Activated naive CD8-positive, alpha-beta T cell treated with anti-CD3 and anti-CD28 coated beads, Interleukin-2, amount 10 ng/mL, durations not matched to agents 7 days and 5 days (primary cell): ENCODE measurements at places on chromosomes 11 and 22. TPM values are rescaled to one million over a fixed set of nuclear protein-coding genes. Genes with fewer than 3 reads are reported as not detected.
A peak's percentile ranks its signal among the peaks of the same experiment; 100 is the strongest.

DNA sequence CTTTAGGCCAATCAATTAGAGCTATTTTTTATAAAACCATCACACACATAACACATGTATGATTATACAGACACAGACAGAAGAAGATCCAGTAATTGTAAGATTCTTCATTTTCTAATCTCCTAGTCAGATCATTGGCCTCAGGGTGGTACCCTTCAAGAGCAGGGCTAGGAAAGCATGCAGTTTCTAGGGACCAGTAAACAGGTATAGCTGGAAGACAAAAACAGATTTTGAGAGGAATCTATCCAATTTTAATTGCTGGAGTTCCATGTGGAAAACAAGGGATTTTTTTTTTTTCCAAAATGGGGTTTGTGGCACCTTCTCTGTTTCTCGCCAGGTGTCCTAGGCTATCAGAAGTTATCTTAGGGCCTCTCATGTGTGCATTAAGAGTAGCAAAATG, 29.6 kb downstream of the METTL15 start:
- DNase-seq: no peak

DNA sequence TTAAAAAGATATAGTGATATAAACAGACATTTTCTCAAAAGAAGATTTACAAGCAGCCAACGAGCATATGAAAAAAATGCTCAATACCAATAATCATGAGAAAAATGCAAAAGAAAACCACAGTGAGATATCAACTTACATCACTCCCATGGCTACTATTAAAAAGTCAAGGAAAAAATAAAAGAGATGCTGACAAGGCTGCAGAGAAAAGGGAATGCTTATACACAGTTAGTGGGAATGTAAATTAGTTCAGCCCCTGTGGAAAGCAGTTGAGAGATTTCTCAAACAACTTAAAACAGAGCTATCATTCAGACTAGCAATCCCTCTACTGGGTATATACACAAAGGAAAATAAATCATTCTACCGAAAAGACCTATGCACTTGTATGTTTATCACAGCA, 97.1 kb upstream of the CARD18 start:
- no peak for DNase-seq

- DNase-seq: no peak
Observed at GRCh38 chr11:116613206-116613875, 159.4 kb downstream of the BUD13 start.

DNA sequence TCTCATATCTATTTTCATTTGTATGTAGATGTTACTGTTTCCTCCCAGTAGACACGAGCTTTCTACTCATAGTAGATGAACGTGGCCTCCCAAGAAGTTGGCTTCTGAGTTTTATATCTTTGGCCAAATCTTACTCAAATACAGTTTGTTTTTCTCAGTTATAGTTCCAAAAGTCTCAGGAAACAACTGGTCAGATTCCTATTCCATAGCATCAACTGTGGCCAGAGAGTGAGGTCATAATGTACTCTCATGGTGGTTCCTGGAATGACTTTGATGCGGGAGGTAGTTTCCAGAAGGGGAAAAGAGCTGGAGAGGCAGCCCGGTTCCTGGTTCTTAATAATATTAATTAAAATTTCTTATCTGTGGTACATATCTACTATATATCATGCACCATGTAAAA, 77.3 kb downstream of the SLC17A6 start:
- DNase-seq: no peak

- DNase-seq: no peak
Observed at GRCh38 chr11:73946798-73947458, 3.9 kb upstream of the DNAJB13 start.

DNA sequence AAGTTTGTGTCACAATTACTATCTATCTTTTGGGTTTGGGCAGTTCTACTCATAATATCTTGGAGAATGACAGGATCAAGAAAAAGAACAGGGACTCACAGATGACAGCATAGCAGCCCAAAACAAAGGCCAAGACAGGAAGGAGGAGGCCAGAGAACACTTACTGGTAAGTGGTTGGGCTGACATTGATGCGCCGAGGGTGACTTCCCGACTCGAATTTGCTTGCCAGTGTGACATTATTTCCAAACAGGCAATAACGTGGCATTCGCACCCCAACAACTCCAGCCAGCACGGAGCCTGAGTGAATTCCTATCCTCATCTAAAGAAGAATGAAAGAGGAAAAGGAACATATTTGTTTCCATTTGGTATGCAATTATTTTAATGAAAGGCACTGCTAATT, 309.9 kb downstream of the GUCY1A2 start:
- DNase-seq: no peak

- DNase-seq: no peak
Observed at GRCh38 chr22:25701056-25701780, 40.8 kb upstream of the MYO18B start.

DNA sequence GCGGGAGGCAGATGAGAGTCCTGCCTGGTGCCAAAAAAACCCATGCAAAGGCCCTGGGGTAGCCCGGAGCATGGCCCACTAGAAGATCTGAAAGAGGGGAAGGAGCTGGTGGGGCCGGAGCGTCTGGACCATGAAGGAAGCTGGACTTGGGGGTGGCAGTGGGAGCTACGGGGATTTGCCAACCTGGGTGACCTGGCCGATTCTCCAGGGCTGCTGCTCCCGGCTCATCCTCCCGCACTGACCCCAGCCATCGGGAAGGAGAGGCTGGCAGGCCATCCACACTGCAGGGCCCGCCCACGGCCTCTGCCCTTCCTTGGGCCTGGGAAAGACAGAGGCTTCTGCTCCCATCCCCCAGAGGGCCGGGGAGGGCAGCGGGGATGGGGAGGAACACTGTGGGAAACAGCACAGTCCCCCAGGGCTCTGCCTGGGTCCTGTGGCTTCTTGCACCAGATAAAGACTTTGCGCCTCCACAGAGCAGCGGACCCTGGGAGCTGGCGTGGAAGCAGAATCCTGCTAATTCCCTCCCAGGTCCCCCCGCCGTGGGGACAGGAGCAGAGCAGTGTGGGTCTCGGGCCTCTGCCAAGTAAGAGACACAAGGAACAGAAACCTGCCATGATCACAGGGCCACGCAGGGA, 87.1 kb upstream of the LINC01488 start:
- no peak for DNase-seq

DNA sequence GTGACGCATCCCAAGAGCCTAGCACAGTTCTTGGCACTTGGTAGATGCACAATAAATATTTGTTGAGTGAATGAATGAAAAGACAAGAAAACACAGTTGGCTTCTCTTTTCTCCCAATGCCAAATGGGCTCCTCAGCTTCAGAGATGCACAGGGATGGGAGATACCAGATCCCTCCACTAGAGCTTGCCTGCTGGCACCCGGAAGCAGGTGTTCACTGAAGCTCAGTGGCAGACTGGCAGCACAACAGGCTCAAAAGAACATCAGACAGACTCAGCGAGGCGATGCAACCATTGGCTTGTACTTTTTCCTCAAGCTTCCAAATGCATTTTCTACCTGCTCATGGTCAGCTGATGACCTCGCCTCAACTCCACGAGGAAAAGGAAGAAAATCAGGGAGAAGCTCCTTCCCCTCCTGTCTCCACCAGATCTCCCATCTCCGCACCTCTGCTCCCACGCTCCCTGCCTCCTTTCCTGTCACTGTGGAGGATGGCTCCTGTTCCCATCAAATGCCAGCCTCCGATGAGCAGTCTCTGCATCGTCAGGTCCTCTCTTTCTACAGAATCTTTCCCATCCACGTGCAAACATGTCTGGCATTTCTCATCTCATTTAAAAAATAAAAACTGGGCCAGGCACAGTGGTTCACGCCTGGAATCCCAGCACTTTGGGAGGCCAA, 5.8 kb downstream of the RAPSN start:
- no peak for DNase-seq

- DNase-seq: no peak
Observed at GRCh38 chr11:62930666-62931065, 9.5 kb upstream of the CHRM1 start.

GRCh38 chr11:396511-396947, 2.5 kb downstream of the PKP3 start:
- DNase-seq: peak; percentile 51

DNA sequence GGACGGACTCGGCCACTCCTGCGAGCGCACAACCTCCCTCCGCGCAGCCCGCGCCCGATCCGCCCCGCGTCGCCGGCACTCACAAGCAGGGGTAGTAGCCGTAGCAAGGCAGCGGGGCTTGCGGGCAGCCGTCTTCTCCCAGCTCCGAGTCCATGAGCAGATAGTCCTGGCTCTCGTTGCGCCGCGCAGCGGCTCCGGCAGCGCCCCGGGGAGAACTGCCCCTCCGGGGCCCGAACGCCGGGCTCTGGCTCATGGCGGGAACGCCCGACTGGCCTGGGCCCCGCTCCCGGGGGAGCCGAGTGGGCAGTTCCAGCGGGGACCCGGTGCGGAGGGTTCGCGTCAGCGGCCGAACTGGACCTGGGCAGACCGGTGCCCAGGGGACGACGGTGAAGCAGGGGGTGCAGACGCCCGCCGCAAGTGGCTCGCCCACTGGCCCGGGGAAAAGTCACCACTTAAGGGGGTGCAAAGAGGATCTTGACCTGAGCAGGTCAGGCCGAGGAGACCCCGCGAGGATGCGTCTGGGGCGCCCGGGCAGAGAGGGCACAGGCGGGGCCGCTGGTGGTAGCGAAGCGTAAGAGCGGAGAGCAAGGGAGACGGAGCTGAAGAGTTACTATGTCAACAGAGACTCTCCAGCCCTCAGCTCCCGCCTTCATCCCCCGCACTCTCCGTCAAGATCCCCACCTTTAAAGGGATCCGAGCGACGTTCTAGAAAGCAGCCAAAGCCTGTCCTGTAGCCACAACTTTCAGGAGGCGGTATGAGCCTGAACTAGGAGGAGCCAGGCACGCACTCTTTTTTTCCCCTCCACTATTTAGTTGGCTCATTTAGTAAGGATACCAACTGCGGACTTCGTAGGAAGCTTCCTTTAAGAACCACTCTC, at the start of gene TRPC6:
TRPC6 (minus strand) TSS at position 757 of the 878 bp plus-strand sequence; CDS start at position 253, 504 bp downstream.
- DNase-seq: no peak

DNA sequence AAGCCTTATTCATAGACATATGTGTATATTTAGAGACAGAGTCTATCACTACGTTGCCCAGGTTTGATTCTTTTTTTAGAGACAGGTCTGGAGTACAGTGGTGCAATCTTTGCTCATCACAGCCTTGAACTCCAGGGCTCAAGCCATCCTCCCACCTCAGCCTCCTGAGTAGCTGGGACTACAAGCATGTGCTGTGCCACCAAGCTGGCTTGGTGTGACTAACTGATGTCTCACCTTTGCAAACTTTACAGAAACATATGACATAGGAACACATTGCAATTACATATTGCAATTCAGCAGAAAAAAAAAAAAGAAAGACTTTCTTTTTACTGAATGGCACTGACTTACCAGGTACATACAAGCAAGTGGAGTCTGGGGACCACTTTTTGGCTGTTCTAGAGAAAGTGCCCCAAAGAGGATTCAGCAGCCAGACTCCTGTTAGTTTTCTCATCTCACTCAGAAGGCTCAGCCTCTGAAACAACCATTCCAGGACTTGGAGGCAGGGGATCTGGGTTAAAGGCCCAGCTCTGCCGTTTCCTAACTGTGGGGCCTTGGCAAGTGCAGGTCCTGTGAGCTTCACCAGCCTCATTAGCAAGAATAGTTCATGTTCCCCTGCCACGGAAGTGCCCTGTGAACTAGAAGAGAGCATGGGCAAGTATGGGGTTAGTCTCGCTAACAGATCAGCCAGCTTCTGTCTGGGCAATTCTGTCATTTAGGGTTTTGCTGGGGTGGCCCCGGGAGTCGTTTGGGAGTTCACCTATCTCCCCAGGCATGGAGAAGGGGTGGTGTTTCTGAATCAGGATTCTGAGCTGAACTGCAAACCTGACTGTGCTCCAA, 11.3 kb upstream of the NFAM1 start:
- no peak for DNase-seq

GRCh38 chr11:118151431-118151830, 1.2 kb downstream of the SCN4B start:
- DNase-seq: no peak

DNA sequence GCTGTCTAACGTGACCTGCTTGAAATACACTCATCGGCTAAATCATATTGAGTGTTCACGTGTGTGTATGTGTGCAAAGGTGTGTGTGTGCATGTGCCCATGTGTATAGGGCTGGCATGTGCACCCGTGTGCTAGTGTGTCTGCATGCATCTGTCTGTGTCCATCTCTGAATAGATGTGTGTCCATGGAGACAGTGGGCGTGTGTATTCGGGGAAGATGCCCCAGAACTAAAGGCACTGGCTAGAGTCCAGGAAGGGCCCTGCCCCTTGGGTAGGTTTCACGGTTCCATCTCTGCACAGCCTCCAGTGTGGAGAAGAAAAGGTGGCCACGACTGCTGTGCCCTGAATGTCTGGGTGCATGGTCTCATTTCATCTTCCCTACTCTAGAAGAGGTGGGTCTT, 220.3 kb downstream of the MN1 start:
- no peak for DNase-seq

GRCh38 chr11:60170566-60170965, 12.3 kb downstream of the MS4A6A start:
- DNase-seq: no peak

DNA sequence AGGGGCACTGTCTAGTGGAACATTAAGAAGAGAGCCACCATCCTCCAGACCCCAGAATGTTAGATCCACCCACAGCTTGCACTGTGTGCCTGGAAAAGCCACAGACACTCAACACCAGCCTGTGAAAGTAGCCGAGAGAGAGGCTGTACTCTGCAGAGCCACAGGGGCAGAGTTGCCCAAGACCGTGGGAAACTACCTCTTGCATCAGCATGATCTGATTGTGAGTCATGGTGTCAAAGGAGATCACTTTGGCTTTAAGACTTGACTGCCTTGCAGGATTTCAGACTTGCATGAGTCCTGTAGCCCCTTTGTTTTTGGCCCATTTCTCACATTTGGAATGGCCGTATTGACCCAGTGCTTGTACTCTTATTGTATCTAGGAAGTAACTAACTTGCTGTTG, 115.9 kb upstream of the CCDC179 start:
- no peak for DNase-seq

GRCh38 chr22:39405346-39406085, 5.9 kb downstream of the TAB1 start:
- no peak for DNase-seq

- DNase-seq: no peak
Observed at GRCh38 chr22:41799486-41800347, 762 bp upstream of the CCDC134 start.

- peak; percentile 59 for DNase-seq
Observed at GRCh38 chr22:27804470-27805297, 3.1 kb upstream of the MN1 start.

- no peak for DNase-seq
Observed at GRCh38 chr11:86292912-86293616, 9.0 kb upstream of the HIKESHI start.

- no peak for DNase-seq
Observed at GRCh38 chr11:119166368-119167076, 2.0 kb upstream of the NLRX1 start.

GRCh38 chr11:20274031-20274430, 89.5 kb upstream of the HTATIP2 start:
- DNase-seq: no peak

The PITPNB gene
- 78.4 TPM for total RNA-seq

The IGSF9B gene
- 99.7 TPM for total RNA-seq

The UBQLN3 gene
- total RNA-seq: not detected

The DMC1 gene
- total RNA-seq: 8.3 TPM

The DCHS1 gene
- total RNA-seq: 2.5 TPM

The JOSD1 gene
- total RNA-seq: 61.6 TPM

The SSTR3 gene
- total RNA-seq: 10.1 TPM

The ART5 gene
- total RNA-seq: not detected

The CCDC82 gene
- 34.6 TPM for total RNA-seq

The THY1 gene
- not detected for total RNA-seq

The CD3G gene
- 212 TPM for total RNA-seq

The WBP2NL gene
- 2.6 TPM for total RNA-seq

The GGTLC2 gene
- total RNA-seq: not detected
